ENCODE measurements at places on chromosomes 6 and 20.

- no peak for DNase-seq
These were observed 28.9 kb downstream of the ESF1 start for GRCh38 chr20:13755809-13756208.

DNA sequence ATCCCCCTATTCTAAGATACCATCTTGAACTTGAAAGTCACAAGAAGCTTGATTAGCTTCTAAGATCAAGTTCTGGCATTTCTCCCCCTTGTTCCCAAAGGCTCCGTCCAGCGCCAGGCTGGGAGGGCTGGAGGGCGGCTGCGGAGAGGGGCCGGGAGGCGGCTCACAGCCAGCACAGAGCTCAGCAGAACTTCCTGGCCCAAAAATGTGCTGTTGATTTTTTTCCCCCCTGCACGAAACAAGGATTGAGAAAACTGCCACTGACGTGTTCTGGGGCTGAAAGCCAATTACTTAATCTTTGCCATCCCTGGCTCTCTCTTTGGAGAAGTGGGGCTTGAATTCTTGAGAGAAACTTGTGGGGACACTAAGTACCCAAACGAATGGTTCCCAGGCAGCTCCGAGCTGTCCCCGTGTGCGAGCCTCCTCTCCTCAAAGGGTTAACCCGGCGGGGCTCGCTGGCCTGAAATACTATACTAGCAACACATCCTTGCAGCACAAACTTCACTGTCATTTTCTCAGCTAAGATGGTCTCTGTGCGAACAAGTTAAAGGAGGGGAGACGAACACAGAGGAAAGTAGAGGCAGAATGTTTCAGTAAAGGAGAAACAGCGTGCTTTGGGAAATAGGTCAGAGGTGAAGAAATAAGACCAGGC is 452 bp downstream of the TRAF3IP2 start:
- DNase-seq, result peak; percentile 58

GRCh38 chr6:122495612-122496011 is 24.0 kb upstream of the SERINC1 start:
- no peak for DNase-seq

DNA sequence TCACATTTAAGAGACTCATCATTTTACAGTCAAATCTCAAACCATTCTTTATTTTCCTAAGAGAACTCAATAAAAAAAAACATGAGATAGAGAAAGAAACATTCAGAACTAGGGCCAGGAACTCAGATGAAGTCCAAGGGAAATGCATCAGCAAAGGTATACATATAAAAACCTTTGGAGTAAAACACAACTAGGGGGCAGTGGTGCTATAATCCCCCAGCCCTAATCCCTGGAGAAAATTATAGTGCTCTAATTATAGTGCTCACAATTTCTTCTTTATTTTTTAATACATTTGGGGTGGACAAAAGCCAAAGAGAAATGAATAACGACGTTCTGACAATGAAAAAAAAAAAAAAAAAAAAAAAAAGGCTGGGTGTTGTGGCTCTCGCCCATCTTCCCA is 100.6 kb upstream of the EMILIN3 start:
- no peak for DNase-seq

GRCh38 chr6:11538052-11538818 is 686 bp downstream of the TMEM170B start:
- DNase-seq, result peak; percentile 65

All from activated T-cell treated with anti-CD3 and anti-CD28 coated beads, Interleukin-2, amount 50 U/mL, for 24 hours (primary cell).